Neural crest cell (in vitro differentiated cells): ENCODE measurements at places on chromosomes 6 and 20.
A peak's percentile ranks its signal among the peaks of the same experiment; 100 is the strongest.

- no peak for DNase-seq
Measured at GRCh38 chr6:157430834-157431233, 49.8 kb downstream of the ZDHHC14 start.

GRCh38 chr6:118606268-118606667 is 45.1 kb downstream of the CEP85L start:
- DNase-seq, result no peak

GRCh38 chr6:136846046-136846445 is 23.7 kb downstream of the PEX7 start:
- DNase-seq, result peak; percentile 6

GRCh38 chr20:17210387-17210786 is 16.5 kb upstream of the PCSK2 start:
- no peak for DNase-seq

GRCh38 chr6:56368491-56368890 is 121.1 kb upstream of the COL21A1 start:
- DNase-seq, result no peak

- DNase-seq, result no peak
Measured at GRCh38 chr6:34908194-34908593, 19.1 kb downstream of the ANKS1A start.

DNA sequence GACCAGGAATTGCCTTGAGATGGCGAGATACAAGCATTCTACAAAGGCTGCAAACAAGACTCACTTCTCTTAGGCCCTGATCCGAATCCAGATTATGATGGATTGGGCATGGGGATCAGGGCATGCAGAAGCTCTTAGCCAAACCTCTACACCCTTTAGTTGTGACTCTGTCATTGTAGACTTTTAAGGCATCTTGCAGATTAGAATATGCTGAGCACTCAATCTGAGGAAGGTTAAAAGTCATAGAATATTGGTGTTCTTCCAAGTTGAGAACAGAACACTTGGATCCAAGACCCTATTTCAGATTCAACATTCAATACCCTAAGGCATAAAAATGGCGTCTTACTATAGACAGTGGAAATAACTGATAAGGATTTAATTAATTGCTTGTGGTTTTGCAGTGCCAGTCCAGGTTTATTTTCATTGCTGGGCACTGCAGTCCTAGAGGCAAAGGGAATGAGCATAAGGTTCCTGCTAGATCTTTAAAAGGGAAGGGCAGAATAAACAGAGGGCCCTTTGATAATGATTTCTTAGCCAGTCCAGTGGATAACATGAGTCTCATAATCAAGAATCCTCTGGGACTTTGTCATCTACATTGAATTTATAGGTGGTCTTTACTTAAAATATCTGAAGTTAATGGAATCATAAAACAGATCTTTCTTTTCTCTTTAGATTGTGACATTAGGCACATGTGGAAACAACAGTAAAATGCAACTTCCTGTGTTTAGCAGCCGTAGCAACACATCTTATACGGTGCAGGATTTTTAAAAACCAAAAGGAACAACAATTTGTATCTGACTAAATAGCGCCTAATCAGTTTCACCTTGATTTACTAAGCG is 17.6 kb downstream of the PHACTR2 start:
- DNase-seq, result no peak

GRCh38 chr6:72032086-72032485 is 145.7 kb downstream of the RIMS1 start:
- no peak for DNase-seq

- DNase-seq, result no peak
Measured at GRCh38 chr6:164037171-164037870, 622.8 kb downstream of the QKI start.

DNA sequence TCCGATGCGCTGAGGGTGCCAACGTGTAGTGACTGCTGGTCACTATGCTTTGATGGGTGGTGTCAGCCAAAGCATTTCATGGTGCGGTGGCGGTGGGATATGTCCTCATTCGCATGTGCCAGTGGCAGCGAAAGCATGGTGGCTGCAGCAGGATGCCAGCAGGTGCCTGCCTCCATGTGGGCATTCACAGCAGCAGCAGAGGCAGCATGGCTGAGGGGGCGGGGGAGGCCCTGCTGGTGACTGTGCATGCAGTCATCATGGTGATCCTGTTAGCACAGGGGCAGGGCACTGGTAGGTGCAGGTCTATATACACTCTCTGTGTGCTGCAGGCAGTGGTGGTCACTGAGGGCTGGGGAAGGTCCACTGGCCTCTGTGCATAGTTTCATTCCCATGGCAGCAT is 22.0 kb downstream of the FIG4 start:
- no peak for DNase-seq

DNA sequence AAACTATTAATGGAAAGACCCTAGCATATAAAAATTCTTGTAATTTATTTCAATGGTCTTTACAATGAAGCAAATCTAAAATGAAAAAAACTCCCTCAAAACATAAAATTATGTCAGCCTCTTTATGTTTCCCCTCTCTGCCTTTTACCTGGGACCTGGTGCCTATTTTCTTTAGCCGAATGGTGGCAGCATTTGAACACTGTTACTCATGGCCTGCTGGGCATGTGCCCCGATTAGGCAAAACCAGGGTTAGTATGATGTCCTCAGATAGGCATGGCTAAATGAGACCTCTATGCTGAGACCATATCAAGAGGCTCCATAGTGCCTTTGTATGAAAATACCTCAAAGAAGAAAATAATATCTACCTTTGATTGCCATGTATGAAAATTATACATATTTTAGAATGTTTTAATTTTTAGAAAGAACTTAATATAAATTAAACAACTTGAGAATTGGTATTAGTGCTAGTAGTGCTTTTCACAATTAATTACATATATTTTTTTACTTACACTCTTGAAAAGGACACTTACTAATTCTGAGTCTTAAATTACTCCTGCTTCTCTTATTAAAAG is 22.5 kb upstream of the C6orf58 start:
- DNase-seq, result no peak

- DNase-seq, result no peak
Measured at GRCh38 chr6:160256445-160256844, 2.2 kb downstream of the SLC22A2 start.

DNA sequence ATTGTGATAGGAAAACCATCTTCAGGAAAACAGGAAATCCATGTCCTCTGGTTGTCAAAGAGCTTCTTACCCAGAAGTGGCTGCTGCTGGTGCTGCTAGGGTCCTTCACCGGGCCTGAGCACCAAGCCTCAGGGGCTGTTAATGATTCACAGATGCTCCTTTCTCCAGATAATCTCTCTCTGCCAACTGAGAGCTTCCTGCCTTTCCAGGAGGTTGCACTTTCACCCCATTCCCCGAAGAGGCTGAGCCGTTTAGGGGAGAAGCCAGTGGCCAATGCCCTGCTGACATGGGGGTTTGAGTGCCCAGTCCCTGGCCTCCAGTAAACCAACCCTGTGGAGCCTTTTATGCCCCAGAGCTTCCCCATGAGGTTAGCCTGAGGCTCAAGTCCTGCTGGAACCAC is 122.4 kb downstream of the CBLN4 start:
- DNase-seq, result no peak

GRCh38 chr6:81331526-81331925 is 421.0 kb downstream of the TENT5A start:
- no peak for DNase-seq

DNA sequence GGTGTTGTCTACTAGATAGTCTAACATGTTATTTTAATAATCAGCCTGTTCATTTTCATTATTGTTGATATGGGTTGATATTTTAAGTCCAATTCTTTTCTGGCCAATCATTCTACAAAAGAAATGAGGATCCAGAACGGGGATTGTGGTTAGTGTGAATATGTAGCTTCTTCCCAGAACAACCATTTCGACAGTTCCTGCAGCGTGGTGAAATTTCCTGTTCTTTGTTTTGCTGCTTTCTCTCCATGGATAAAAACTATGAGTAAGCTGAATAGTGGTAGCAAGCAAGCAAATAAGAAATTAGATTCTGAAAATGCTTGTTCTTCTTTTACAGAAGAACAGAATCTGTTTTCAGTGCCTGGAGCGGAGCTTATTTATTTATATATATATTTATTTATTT is 65.5 kb upstream of the F13A1 start:
- DNase-seq, result no peak

DNA sequence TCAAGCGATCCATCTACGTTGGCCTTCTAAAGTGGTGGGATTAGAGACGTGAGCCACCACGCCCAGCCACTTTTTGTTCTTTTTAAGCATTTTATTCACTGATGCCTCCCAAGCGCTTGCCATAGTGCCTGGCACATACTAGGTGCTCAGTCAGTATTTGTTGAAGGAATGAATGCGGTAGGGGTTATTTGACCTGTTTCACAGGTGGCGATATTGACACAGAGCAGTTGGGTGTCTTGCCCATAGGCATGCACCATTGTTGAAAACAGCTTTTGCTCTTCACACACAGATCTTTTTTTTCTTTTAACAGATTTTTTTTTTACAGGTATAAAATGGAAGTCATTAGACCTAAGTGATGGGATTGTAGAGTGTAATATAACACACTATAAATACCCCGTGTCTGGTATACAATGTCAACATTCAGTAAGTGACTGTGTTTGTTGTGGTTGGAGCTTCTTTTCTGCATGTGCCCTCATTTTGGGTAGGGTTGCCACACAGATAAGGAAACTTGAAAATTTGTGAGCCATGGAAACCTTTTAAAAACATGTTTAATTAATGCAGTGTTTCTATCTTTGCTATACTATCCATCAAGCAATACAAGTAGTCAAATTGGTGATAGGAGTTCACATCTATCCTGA is 24.8 kb downstream of the RREB1 start:
- DNase-seq, result no peak

GRCh38 chr6:14621518-14621917 is 503.9 kb downstream of the CD83 start:
- DNase-seq, result no peak

GRCh38 chr20:41654292-41654691 is 36.1 kb upstream of the CHD6 start:
- no peak for DNase-seq

DNA sequence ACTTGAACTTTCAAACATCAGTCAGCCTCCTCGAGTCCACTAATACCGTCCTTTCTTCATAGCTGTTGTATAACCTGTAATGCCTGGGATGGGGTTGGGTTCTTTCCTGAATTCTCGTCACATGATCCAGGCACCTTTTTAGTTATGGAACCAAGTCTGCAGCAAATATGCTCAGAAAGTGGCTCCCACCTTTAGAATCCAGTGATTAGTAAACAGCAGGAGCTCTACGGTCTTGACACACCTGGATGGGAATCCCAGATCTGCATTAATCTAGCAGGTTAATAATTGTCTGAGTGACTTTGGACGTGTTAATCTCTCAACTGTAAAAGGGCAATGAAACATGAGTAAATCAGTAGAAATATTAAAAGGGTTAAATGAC is 729 bp upstream of the ZHX3 start:
- no peak for DNase-seq

DNA sequence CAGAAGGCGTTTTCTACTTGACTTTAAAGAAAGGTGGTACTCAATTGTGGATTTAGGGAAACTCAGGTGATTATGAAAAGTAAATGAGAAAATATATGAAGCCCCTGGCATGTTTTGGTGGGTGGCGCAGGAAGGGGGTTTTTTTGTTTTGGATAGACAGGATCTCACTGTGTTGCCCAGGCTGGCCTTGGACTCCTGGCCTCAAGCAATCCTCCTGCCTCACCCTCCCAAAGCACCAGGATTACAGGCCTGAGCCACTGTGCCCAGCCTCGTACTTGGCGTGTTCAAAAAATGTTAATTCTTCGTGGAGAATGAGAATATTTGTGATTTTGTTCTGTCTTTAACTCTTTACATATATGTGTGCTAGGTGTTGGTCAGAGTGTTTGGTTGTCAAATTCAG is 32.1 kb upstream of the C20orf144 start:
- no peak for DNase-seq

GRCh38 chr6:130466052-130466747 is 100.4 kb downstream of the TMEM200A start:
- no peak for DNase-seq

DNA sequence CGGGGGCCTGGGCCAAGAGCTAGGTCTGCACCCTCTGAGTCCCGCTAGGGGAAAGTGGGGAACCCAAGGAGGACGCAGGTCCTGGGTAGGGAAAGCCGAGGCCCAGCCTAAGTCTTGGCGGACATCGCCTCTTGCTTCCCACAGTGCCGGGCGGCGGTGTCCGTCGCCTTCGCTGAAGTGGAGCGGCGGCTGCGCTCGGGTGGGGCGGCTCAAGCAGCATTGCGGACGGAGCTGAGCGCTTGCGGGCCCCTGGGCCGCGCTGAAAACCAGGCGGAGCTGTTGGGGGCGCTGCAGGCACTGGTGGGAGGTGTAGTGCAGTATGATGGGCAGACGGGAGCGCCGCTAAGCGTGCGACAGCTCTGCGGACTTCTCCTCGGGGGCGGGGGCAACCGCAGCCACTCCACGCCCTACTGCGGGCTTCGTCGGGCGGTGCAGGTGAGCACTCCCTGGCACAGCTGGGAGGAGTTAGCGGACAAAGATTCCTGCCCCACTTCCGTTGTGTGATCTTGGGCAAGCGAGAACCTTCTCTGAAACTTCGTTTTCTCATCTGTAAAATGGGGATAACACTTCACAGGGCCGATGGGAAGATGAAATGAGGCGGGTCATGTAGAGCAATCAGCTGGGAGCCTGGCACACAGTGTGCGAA is 4.2 kb downstream of the PRSS16 start:
- DNase-seq, result peak; percentile 65

DNA sequence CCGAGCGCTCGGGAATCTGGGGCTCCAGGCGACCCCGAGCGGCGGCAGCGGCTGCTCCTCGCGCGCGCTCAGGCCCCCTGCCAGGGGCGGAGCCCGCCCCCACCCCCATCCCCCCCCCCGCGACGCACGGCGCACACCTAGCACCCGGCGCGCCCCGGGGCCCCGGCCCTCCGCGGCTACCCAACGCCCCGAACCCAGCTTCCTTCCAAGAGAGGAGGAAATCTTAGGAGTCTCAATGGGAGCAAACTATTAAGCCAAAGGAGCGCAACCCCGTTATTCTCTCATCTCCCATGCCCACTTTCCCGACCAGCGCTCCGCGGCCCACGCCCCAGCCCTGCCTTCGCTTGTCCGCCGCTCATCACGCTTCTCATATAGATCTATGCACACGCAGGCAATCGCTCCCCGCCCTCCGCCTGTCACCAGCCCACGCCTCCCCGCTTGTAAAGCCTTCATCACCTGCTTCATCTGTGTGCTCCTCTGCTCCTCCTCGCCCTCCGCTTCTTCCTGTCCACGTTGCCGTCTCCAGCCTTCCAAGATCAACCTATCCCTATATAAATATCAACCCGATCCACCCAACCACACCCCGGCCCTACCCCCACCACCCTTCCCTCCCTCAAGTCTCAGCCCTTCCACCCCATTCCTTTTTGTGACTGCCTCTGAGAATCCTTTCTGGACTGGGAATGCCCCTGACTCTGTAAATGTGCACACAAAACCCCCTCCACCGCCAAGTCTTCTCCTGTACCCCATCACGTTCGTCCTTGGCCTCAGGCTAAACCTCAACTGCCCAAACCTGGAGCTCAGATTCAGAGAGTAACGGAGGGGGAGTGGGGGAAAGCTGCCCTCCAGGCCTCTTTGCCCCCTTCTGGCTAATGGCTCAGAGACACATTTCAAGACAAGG is at the start of gene DLK2:
Gene DLK2, minus strand, starts transcription at position 18 of the 898 bp plus-strand sequence. CDS start 723 bp downstream, outside the sequence.
- DNase-seq, result no peak

GRCh38 chr6:40083141-40083920 is 149.1 kb upstream of the MOCS1 start:
- DNase-seq, result no peak
